Breast epithelium (tissue), 4 donors: ENCODE measurements at places on chromosomes 4 and X.

DNA sequence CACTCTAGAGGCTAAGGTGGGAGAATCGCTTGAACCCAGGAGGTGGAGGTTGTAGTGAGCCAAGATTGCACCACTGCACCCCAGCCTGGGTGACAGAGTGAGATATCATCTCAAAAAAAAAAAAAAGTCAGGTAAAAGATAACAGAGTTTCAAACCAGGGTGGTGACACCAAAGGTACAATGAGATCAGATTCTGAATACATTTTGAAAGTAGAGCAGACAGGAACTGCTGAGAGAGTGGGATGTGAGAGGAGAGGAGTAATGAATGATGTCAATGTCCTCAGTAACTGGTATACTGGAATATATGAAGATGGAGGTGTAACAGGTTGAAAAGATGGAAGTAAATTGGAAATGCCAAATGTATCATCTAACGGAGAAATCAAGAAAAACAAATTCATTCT lies 135.6 kb downstream of the CAMK2D start:
- no peak for DNase-seq
- H3K4me1 ChIP-seq, result no peaks in the 10 kb centered on the region
- no peaks in the 10 kb centered on the region for H3K27me3 ChIP-seq
- H3K4me3 ChIP-seq, result no peak overlapping the region
- no peaks in the 10 kb centered on the region for H3K36me3 ChIP-seq

GRCh38 chrX:3706481-3706880 lies 7.0 kb downstream of the PRKX start:
- H3K4me1 ChIP-seq, result no peaks in the 10 kb centered on the region
- no peaks in the 10 kb centered on the region for H3K36me3 ChIP-seq
- H3K27me3 ChIP-seq, result no peaks in the 10 kb centered on the region
- H3K27ac ChIP-seq, result no peak overlapping the region
- DNase-seq, result no peak
- H3K4me3 ChIP-seq, result no peak overlapping the region

DNA sequence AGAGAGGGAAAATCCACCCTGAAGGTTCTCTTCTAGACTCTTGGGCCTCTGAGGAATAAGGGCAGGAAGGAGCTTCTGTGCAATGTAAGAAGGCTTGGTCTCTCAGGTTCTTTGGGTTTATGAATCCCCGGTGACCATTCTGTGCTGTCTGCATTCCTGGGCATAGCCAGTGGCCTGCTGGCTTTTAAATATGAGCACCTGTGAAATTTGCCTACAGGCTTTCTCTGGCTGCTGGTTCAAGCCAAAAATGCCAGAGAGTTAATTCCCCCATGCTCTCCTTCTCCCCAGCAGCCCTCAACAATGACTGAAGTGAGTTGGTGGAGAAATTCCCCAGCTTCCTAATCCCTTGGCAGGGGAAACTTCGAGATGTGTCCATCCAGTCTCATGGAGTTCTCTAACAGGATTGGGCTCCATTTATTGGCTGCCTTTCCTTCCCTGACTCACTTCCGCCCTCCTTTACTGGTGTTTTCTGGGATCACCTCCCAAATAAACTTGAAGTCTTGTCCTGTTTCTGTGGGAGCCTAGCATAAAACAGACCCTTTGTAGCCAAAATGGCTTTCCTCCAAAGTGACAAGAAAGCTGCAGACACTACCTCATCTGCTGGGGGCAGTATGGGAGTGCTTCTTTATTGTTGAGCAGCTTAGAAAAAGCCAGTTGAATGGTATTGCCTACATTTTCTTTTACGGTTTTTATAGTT lies 179.4 kb upstream of the CASK start:
- no peak for DNase-seq
- H3K4me1 ChIP-seq, result no peaks in the 10 kb centered on the region
- no peaks in the 10 kb centered on the region for H3K27me3 ChIP-seq

- H3K27ac ChIP-seq, result no peak overlapping the region
- H3K36me3 ChIP-seq, result no peaks in the 10 kb centered on the region
- H3K4me3 ChIP-seq, result no peak overlapping the region
- peaks cover 1% of the 10 kb centered on the region for H3K27me3 ChIP-seq
- DNase-seq, result no peak
- H3K4me1 ChIP-seq, result no peaks in the 10 kb centered on the region
Measured at GRCh38 chrX:24796204-24796603, 102.5 kb downstream of the POLA1 start.

GRCh38 chrX:112677167-112677566 lies 2.6 kb downstream of the LHFPL1 start:
- no peak overlapping the region for H3K4me3 ChIP-seq
- H3K36me3 ChIP-seq, result no peaks in the 10 kb centered on the region
- no peak overlapping the region for H3K27ac ChIP-seq
- H3K27me3 ChIP-seq, result no peaks in the 10 kb centered on the region
- DNase-seq, result no peak

- peaks cover 16% of the 10 kb centered on the region for H3K27me3 ChIP-seq
- H3K4me1 ChIP-seq, result no peaks in the 10 kb centered on the region
- no peak for DNase-seq
- peak overlapping the region; percentile 82 for H3K27ac ChIP-seq
- no peaks in the 10 kb centered on the region for H3K36me3 ChIP-seq
Measured at GRCh38 chrX:130111220-130112154, 1.2 kb upstream of the ELF4 start.

- no peaks in the 10 kb centered on the region for H3K36me3 ChIP-seq
- H3K4me1 ChIP-seq, result no peaks in the 10 kb centered on the region
- no peaks in the 10 kb centered on the region for H3K27me3 ChIP-seq
- H3K27ac ChIP-seq, result peak overlapping the region; percentile 69
- H3K4me3 ChIP-seq, result no peak overlapping the region
Measured at GRCh38 chr4:145545031-145545430, 63.4 kb downstream of the SMAD1 start.

DNA sequence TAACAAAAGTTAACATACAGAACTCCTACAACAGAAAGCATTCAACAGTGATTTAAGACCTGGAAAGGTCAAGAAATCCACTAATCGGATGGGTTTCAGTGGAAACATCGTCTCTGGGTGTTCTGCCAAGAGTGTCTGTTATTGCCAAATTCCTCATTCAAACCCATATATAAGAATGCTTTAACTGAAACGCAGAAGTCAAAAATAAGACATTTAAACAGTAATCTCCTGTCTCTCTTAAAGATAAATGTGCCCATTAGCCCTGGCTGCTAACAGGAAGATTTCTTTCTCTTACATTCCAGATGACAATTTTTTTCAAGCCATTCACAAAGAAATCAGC lies 31.5 kb downstream of the DCTD start:
- no peak overlapping the region for H3K27ac ChIP-seq
- H3K4me3 ChIP-seq, result no peak overlapping the region
- no peak for DNase-seq
- H3K27me3 ChIP-seq, result no peaks in the 10 kb centered on the region
- H3K4me1 ChIP-seq, result no peaks in the 10 kb centered on the region
- no peaks in the 10 kb centered on the region for H3K36me3 ChIP-seq

DNA sequence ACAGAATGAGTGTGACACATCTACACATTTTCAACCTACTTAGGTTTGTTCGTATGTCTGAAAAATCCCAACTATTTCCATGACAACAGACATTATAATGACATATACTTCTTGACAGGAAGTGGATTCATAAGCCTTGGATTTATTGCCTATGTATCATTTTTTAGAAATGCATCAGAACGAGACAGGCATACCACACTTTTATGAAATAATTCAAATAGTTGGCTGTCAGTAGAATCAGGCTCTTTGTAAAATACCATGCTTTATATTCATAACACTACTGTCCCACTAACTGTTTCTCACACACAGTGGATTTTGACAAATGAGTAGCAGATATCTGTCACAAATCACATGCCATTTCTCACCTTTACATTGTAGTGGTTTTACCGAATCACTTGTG lies 173.2 kb downstream of the BEND2 start:
- DNase-seq, result no peak
- no peaks in the 10 kb centered on the region for H3K27me3 ChIP-seq
- no peaks in the 10 kb centered on the region for H3K36me3 ChIP-seq
- no peak overlapping the region for H3K27ac ChIP-seq
- H3K4me1 ChIP-seq, result no peaks in the 10 kb centered on the region

GRCh38 chrX:100645106-100645505 lies 1.1 kb downstream of the SRPX2 start:
- no peaks in the 10 kb centered on the region for H3K27me3 ChIP-seq
- peak overlapping the region; percentile 59 for H3K4me3 ChIP-seq
- no peak for DNase-seq
- no peaks in the 10 kb centered on the region for H3K4me1 ChIP-seq
- peak overlapping the region; percentile 79 for H3K27ac ChIP-seq

- H3K4me1 ChIP-seq, result no peaks in the 10 kb centered on the region
- no peak for DNase-seq
- no peaks in the 10 kb centered on the region for H3K27me3 ChIP-seq
Measured at GRCh38 chr4:128686032-128686465, 123.5 kb upstream of the JADE1 start.

DNA sequence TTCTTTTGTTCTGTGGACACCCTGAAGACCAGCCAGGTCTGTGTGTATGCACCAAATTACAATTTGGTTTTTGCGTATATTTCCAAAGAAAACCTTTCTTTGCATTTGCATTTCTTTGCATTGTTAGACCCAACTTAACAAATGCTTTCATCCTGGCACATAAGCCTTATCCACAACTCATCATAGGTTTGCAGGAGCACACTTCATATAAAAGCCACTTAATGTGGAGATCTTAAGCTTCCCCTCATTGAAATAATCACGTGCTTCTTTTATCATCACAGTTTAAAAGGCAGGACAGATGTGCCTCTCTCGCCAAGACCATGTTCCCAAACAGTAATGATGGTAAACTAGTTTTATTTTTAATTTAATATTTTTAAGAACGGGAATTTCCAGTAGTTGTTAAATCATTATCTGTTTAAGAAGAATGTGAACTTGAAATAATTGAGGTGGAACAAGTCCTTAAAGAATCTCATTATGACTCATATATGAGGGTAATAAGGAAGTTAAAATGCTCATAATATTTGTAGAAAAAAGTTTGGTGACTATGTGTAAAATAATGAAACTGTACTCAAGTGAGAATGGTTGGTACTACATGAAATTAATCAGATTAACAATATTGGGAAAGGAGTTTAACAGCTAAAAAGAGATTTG lies 65.5 kb downstream of the GLRA3 start:
- no peaks in the 10 kb centered on the region for H3K36me3 ChIP-seq
- H3K4me1 ChIP-seq, result no peaks in the 10 kb centered on the region
- no peaks in the 10 kb centered on the region for H3K27me3 ChIP-seq
- H3K27ac ChIP-seq, result no peak overlapping the region

DNA sequence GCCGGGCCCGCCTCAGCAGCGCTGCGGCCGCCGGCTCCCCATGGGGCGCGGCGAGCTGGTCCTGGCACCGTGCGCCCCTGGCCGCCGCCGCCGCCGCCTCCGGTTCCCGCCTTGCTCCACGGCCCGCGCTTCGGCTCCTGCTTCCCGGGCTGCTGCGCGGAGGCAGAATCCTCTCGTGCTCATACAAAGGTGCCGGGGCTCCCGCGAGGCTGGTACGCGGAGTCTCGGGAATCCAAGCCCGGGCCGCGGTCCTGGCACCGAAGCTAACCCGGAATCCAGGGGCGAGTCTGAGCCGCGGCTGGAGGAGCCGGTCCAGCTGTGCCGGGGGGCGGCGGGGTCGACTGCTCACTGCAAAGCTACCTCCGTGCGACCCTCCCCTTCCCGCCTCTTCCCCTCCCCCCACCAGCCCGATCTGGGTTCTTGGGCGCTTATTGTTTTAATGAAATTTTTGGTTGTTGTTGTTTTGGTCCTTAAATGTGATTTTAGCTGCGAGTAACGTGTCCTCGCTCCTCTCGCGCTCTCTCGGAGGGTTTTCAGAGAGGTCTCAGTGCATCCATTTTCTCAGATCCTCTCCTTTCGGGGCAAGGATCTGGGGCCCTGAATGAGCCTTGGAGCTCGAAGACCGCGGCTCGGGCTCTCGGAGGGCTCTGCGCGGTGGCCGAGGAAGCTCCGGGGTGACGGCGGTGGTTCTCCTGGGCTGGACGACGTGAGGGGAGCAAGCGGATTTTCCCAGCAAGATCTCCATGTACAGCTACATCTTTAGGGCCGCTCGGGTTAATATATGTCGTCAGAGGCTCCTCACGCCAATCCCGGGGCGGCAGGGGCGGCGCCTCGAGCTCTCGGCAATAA lies at the start of gene HAND2:
TSS of gene HAND2 (minus strand) at position 753 of the 849 bp plus-strand sequence. CDS start 940 bp downstream, outside the sequence.
- H3K4me3 ChIP-seq, result peak within 1 kb of the TSS; percentile 55
- no peaks in the 10 kb centered on the region for H3K4me1 ChIP-seq
- peaks cover 4% of the 10 kb centered on the region for H3K27me3 ChIP-seq

- H3K36me3 ChIP-seq, result no peaks in the 10 kb centered on the region
- no peak for DNase-seq
- no peak overlapping the region for H3K27ac ChIP-seq
- no peaks in the 10 kb centered on the region for H3K27me3 ChIP-seq
Measured at GRCh38 chr4:17063888-17064287, 165.4 kb upstream of the LDB2 start.

DNA sequence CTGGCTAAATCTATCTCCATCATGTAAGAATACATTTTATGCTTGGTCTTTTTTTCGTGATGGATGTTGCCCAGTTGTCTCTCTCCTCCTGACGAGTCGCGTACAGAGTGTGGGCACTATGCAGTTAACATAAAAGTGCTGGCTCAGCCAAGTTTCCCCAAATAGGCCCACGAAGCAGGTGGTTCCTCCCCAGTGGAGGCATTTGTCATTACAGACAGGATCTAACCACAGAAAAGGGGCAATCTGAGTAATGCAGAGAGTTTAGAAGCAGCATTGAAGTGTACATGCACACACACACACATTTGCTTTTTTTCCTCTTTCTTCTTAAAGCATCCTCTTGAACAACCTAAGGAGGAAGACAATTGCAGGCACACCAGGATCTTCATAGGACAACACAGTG lies 188.7 kb upstream of the VCX start:
- no peak overlapping the region for H3K27ac ChIP-seq
- no peaks in the 10 kb centered on the region for H3K36me3 ChIP-seq
- no peak overlapping the region for H3K4me3 ChIP-seq

- H3K36me3 ChIP-seq, result no peaks in the 10 kb centered on the region
- H3K4me1 ChIP-seq, result no peaks in the 10 kb centered on the region
- no peak for DNase-seq
- no peak overlapping the region for H3K4me3 ChIP-seq
- H3K27ac ChIP-seq, result no peak overlapping the region
Measured at GRCh38 chr4:72557021-72557420, 12.0 kb downstream of the ADAMTS3 start.

- peaks cover 8% of the 10 kb centered on the region for H3K36me3 ChIP-seq
- H3K4me3 ChIP-seq, result no peak overlapping the region
- H3K27me3 ChIP-seq, result no peaks in the 10 kb centered on the region
- H3K4me1 ChIP-seq, result no peaks in the 10 kb centered on the region
- peak overlapping the region; percentile 59 for H3K27ac ChIP-seq
Measured at GRCh38 chr4:8391071-8391470, 49.5 kb downstream of the ACOX3 start.

- H3K27ac ChIP-seq, result no peak overlapping the region
- no peak for DNase-seq
- H3K4me3 ChIP-seq, result no peak overlapping the region
- H3K27me3 ChIP-seq, result no peaks in the 10 kb centered on the region
- no peaks in the 10 kb centered on the region for H3K36me3 ChIP-seq
Measured at GRCh38 chr4:3414421-3415279, 27.1 kb upstream of the HGFAC start.

DNA sequence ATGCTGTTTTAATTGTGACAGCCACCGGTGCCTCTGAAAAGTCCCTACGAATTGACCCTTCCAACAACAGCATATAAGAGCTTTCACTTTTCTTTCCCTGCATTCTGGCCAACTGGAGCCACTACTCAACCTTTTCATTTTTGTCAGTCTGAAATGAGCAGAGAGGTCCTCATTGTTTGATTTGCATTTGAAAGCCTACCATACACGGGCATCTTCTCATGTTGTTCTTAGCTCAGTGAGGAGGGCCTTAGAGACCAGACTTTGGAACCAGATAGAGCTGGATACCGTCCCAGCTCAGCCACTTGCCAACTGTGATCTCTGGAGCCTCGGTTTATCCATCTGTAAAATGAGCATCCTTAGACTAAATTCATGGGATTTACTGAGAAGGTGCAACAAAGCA lies 16.9 kb upstream of the TMSB4X start:
- H3K36me3 ChIP-seq, result no peaks in the 10 kb centered on the region
- no peaks in the 10 kb centered on the region for H3K4me1 ChIP-seq
- DNase-seq, result no peak
- H3K4me3 ChIP-seq, result no peak overlapping the region
- H3K27ac ChIP-seq, result no peak overlapping the region
